Activated CD4-positive, alpha-beta T cell treated with anti-CD3 and anti-CD28 coated beads, Interleukin-2, amount 10 ng/mL, durations not matched to agents 24 days and 14 days (primary cell): ENCODE measurements at places on chromosomes 1 and 21.

- no peak for DNase-seq
Measured at GRCh38 chr1:227891223-227891954, 56.3 kb downstream of the WNT9A start.

DNA sequence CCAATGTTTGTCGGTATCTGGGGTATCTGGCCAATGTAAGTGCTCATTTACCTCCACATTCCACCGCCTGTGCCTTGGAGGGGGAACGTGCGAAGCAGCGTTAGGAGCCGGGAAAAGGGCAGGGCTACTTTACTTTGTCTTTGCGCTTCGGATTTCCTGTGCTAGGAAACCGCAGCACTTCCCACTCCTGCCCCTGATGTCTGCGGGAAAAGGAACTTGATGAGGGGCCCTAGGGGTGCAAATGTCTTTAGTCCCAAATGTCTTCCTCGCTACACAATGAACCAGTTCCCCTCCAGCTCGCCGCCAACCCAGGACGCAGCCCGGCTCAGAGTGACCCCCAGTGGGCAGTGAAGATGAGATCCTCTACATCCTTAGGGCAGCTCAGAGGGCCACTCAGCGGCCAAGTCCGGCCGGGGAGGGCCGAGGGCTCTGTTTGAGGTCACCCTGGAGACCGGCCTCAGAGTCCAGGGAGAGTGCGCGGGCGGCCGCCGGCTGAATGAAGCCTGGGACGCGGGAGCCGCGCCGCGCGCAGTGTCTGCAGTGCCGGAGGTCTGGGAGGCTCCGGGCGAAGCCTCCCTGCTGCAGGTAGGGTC is at the start of gene DYNLT5:
TSS of gene DYNLT5 (plus strand) at position 460 of the 593 bp plus-strand sequence. CDS start 2,200 bp downstream, outside the sequence.
- DNase-seq, result no peak

GRCh38 chr1:61950418-61950817 is 208.1 kb downstream of the PATJ start:
- DNase-seq, result no peak

GRCh38 chr1:55128418-55128995 is 86.7 kb downstream of the USP24 start:
- no peak for DNase-seq

GRCh38 chr1:52917156-52917555 is 4.4 kb downstream of the ECHDC2 start:
- no peak for DNase-seq

DNA sequence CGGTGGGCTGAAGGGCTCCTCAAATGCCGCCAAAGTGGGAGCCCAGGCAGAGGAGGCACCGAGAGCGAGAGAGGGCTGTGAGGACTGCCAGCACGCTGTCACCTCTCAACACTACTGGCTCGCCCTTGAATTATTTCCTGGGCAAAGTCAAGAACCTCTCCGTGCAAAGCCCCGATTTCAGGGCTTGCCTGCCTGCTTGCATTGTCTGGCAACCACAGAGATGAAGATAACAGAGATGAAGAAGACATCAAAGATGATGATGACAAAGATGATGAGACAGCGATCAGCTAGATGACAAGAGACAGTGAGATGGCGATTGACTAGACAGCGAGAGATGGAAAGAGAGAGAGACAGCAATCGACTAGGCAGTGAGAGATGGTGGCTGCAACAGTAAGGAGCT is 976.5 kb downstream of the ADGRL2 start:
- no peak for DNase-seq

GRCh38 chr1:225626698-225627097 is 26.2 kb downstream of the ENAH start:
- DNase-seq, result no peak

- no peak for DNase-seq
Measured at GRCh38 chr21:45408801-45409261, 3.9 kb downstream of the COL18A1 start.
